ENCODE measurements at places on chromosomes 16 and 17.

DNA sequence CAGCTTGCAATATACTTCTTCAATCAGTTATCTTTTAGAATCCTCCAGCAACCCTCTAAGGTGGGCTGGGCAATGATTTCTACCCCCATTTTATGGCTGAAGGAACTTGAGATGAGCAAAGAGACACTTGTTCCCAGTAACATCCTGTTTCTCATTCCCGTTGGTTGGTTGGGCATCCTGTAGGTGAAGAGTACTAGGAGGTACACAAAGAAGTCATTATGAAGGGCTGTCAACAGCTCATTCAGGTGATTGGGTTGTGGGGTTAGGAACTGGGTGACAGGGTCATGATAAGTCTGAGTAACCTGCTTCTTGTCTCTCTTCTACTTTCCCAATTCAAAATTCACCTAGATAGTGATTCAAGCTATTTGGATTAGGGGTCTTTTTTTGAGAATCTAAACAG is 76.5 kb downstream of the MMD start:
- no peak overlapping the region for H3K27ac ChIP-seq
- no peaks in the 10 kb centered on the region for H3K27me3 ChIP-seq
- no peaks in the 10 kb centered on the region for H3K4me1 ChIP-seq

DNA sequence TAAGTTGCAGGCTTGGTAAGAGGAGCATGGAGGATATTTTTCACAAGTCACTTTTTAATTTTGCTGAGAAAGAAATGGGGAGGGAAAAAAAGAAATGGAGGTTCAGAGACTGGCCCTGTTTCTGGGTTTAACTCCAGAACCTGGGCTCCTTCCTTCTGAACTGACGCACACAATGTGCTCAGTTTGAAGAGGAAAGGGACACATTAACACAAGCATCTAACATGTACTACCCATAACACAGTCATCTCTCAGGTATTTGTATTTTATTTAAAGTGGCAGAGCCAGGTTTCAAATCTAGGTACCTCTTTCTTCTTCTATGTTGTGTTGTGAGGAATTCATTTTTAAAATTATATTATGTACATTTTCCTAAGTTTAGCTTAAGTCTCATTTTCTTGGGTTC is 5.3 kb upstream of the TMEM100 start:
- no peak for DNase-seq
- no peak overlapping the region for H3K27ac ChIP-seq
- H3K27me3 ChIP-seq = no peaks in the 10 kb centered on the region
- H3K36me3 ChIP-seq = no peaks in the 10 kb centered on the region
- no peak overlapping the region for H3K4me3 ChIP-seq

GRCh38 chr16:3171855-3172593 is 16.0 kb upstream of the OR1F1 start:
- H3K4me1 ChIP-seq = no peaks in the 10 kb centered on the region
- H3K36me3 ChIP-seq = no peaks in the 10 kb centered on the region
- no peak for DNase-seq
- H3K27ac ChIP-seq = no peak overlapping the region
- H3K4me3 ChIP-seq = peak overlapping the region; percentile 52

DNA sequence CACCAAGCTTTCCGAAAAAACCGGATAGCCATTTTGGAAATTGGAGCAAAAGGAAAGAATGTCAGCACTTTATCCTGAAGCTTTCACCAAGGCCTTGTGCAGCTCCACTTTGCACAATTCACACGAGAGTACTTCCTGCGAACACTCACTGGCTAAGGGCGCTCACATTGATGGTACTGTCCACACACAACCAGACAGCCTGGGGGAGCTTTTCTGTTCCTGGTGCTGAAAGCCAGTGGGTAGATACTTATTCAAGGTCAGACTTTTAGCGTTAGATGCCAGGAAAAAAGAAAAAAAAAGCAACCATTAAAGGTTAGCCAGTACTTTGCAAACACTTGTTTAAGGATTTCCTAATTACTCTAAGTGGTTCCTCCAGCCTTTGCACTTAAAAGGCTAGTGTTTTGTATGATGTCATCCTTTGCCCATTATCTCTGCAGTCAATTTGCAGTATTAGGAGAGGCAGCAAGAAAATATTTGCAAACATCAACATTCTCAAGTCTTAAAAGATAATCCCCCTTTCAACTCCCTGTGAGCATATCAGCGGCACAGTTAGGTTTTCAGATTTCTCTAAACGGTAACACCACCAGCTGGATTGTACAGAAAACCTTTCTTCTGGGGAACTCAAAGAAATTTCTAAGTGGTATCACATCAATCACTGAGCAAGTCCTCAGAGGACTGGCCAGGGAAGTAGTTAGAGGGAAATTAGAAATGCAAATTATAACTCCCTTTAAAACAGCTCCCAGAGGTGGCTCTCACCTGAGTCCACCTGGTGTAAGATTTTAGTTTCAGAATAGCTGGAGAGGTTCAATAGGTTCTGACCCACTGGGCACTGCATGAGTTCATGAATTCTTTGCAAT is 243.4 kb upstream of the IRX5 start:
- H3K4me3 ChIP-seq = no peak overlapping the region
- H3K4me1 ChIP-seq = no peaks in the 10 kb centered on the region
